Endodermal cell (in vitro differentiated cells): ENCODE measurements at places on chromosomes 7 and 10. TPM values are rescaled to one million over a fixed set of nuclear protein-coding genes. Genes with fewer than 3 reads are reported as not detected.

DNA sequence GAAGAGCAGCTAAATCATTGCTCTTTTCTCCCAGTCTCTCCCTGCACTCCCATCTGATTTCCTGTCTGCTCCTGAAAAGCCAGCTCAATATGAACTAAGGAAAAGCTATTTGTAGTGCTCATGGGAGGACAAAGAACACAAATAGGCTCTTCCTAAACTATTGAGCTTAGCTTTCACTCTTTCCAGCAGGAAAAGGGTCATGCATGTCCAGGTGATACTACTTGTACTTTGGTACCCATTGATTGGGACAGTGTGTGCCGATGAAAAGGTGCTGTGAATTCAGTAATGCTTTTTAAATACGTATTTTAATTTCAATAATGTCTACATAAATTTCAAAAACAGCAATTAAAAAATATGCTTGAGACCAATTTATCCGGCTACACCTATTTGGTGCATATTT is 37.5 kb upstream of the ATXN7L1 start:
- no peak overlapping the region for H3K27ac ChIP-seq
- no peaks in the 10 kb centered on the region for H3K4me1 ChIP-seq
- no peaks in the 10 kb centered on the region for H3K27me3 ChIP-seq
- H3K36me3 ChIP-seq = peaks cover 24% of the 10 kb centered on the region
- no peak for DNase-seq

Gene ASZ1
- total RNA-seq = not detected in 3 replicates

DNA sequence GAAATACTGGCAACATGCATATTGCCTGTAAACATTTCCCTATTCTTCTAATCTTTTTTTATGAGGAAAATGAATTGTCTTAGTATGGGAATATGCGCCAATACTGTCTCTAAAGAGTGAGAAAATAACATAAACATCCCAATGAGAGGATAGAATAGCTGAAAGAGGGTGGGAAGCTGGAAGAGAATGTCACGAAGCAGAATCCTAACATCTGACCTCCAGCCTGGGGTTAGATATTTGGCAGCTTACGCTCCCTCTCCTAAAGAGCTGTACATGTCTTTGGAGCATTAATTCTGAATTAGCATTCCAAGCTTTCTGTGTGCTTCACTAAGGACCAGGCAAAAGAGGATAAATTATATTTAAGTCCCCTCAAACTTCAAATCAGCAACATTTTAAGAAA is 31.6 kb upstream of the SLC16A12 start:
- H3K4me3 ChIP-seq = no peak overlapping the region
- H3K27me3 ChIP-seq = no peaks in the 10 kb centered on the region
- no peak for DNase-seq
- peaks cover 15% of the 10 kb centered on the region for H3K4me1 ChIP-seq
- no peaks in the 10 kb centered on the region for H3K36me3 ChIP-seq

- H3K36me3 ChIP-seq = no peaks in the 10 kb centered on the region
- no peaks in the 10 kb centered on the region for H3K27me3 ChIP-seq
- H3K4me1 ChIP-seq = no peaks in the 10 kb centered on the region
- H3K4me3 ChIP-seq = no peak overlapping the region
Measured at GRCh38 chr7:46720761-46721160, 799.7 kb upstream of the IGFBP3 start.
